ENCODE measurements at places on chromosomes 16 and 17.

GRCh38 chr17:61394630-61395408 lies 4.8 kb upstream of the TBX2 start:
- no peak for DNase-seq

GRCh38 chr17:83125515-83126274 lies 46.3 kb downstream of the METRNL start:
- no peak for DNase-seq

DNA sequence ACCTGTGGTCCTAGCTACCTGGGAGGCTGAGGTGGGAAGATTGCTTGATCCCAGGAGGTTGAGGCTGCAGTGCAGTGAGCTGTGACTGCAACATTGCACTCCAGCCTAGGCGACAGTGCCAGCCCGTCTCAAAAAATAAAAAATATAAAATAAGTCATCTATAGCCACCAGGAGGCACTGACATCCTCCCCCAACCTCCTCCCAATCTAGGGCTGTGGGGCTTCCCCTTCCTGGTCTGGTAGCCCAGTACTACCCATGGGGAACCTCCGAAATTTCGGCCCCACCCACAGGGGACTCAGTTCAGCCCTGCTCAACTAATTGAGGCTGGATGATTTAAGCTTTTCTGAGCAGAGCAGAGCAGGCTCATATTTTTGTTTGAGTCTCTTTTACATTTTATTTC lies 3.2 kb downstream of the ZSCAN10 start:
- DNase-seq = no peak

DNA sequence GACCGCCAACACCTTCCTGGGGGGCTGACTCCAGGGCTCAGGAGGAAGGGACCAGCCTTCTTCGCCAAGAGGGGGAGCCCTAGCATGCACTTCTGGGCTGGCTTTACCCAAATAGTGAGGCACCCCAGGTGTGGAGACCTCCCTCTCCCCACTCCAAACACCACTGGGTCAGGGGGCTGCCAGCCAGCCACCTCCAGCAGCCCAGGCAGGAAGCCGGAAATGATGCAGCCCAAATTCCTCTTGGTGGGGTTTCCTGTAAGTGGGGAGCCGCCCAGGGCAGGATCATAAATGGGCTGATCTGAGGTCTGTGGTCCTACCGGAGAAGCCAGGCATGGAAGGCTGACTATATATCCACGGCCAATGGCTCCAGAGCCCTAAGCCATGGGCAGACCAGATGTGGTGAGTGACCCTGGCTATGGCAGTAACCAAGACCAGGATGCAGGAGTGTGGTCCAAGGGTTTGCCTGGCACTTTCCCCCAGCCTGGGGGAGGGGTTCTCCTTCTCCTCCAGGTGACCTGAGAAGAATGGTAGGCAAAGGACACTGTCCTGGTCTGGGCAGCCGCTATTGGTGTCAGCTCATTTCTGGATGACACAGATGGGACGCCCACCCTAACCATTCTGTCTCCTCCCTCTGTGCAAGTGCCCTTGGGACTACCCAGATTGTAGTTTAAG lies 4.2 kb downstream of the GIT1 start:
- DNase-seq = no peak

DNA sequence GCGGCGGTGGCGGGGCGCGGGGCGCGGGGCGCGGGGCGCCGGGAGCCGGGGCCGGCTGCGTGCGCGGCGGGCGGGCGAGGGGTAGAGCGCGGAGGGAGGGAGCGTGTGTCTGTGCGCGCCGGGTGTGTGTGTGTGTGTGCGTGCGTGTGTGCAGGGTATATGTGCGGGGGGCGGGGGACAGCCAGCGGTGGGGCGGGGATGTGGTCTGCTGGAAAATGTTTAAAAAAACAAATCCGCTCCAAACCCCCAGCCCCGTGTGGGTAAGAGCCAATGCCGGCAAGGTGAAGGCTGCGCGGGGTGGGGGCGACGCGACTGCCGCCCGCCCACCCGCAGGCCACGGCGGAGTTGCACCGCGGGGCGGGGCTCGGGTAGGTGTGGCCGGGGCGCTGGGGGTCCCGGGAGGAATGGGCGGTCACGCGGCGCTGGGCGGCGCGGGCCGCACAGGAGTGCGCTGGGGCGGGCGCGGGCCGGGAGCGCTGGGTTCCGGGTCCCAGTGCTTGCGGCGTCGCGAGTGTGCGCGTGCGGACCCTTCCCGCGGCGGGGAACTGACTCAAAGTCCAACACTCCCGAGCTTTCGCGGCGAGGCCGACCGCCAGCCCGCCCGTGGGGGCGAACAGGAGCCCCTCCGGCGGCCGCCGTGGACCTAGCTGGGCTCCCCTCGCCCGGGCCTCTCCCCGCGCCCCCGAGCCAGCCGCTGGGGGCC lies at the start of gene CYGB:
Gene CYGB (minus strand): TSS at position 132 of the 703 bp plus-strand sequence. CDS start 167 bp downstream, outside the sequence.
- DNase-seq = no peak

DNA sequence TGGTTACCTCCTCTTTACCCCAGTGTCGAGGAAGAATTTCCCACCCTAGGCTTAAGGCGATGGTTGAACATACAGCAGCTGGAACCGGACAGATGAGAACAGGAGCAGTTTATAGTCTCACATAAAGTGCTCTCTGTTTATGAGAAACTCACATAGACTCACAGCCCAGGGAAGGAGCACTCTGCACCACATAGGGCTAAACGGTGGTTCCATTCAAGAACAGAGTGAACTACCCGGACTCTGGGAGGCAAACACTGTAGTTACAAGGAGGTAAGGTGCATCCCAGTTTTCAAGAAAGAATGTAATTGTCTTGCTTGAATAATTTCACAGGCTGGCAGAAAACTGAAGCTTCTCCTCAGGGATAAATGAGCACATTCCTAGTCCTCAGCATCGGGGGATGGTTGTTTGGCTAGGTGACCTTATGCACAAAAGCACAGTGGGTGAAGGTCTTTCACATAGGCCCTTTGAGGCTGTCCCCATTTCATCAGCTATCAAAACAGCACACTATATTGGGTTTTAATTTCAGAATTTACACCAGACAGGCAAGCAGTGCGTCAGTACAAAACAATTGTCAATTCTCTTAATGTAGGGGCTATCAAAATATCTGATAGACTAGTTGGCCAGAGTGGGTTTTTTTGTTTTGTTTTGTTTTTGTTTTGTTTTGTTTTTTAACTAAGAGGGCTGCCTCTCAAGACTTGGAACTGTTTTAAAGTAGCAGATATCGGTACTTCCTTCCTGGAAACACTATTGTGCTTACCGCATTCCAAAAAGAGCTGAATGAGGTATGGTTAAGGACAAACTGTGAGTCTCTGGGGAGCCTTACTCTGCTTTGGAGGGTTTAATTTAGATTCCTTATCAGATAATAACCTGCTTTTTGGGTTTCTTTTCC lies 918.1 kb upstream of the CDH8 start:
- DNase-seq = no peak

GRCh38 chr17:76840443-76840767 lies 27.8 kb upstream of the MGAT5B start:
- DNase-seq = no peak
